MG63 (cell line): ENCODE measurements at places on chromosomes 16 and 17.

GRCh38 chr16:86505899-86506864 lies 4.1 kb upstream of the FOXF1 start:
- DNase-seq = peak; percentile 58

DNA sequence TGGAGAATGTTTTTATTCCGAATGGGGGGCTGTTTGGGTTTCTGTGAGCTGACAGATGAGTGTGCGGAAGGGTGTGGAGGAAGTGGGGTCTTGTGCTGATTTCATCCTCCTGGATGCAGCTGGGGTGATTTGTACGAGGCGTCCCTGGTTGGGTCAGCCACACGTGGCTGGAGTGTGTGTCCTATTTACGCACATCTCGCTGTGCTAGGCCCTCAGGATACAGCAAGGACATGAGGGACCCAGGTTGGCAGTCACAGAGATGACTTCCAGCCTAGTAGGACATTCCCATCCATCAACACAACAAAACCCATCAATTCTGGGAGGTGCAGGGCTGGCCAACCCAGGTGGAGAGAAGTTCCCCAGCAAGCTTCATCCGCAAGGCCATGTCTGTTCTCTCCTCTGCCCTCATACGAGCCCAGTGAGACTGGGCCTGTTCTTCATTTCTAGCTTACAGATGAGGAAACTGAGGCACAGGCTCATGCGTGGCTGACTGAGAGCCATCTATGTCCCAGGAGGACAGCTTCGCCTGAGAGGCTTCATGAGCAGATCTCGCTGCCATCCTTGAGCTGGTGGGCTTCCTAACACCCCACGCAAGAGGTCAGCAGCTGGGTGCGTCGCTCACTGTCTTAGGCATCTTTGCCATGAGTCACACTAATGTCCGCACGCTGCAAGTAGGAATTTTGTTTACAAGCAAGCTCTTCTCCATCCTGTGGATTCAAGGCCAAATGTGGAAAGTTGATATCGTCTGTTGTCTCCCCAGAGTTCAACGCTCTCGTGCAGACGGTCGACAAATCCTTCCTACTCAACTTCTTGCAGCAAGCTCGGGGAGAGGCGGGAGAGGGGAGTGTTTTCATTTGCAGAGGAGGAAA lies 24.4 kb downstream of the IRF8 start:
- DNase-seq = no peak

- peak; percentile 46 for DNase-seq
These were observed 16.4 kb upstream of the MARCHF10 start for GRCh38 chr17:62824290-62825131.

GRCh38 chr16:3443108-3444031 lies at the start of the genes NAA60 and ZNF597:
NAA60 (plus strand) TSS chr16:3443680; CDS start chr16:3476228, 32,548 bp downstream.
ZNF597 (minus strand) TSS chr16:3443504; CDS start chr16:3443153, 351 bp downstream.
- peak; percentile 80 for DNase-seq

DNA sequence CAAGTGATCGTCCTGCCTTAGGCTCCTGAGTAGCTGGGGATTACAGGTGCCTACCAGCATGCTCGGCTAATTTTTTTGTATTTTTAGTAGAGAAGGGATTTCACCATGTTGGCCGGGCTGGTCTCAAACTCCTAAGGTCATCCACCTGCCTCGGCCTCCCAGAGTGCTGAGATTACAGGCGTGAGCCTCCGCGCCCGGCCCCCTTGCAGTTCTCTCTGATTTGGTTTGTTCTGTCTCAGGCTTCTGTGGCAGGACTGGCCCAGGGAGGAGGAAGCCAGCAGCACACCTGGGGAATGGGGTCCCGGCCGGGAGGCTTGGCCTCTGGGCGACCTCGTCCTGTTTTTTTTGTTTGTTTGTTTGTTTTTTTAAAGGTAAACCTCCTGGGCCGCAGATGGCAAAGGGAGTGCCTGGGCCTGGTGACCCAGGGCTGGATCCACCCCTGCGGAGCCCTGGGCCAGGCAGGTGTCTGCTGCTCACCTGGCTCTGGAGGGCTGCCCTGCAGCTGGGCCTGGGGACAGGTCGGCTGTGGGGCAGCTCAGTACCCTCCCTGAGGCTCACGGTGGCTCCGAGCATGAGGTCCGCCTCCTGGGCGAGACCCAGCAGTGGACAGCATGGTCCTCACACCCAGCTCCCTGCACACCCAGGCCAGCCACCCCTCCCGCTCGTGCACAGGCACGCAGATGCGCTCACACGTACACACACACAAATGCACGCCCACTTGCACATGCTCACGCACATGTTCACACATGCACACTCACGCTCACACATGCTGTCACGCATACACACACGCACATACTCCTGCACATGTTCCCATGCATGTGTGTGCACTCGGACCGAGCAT lies 3.3 kb upstream of the NUDT16L1 start:
- DNase-seq = no peak

- DNase-seq = no peak
These were observed 16.2 kb upstream of the PVALEF start for GRCh38 chr17:81148986-81149533.

DNA sequence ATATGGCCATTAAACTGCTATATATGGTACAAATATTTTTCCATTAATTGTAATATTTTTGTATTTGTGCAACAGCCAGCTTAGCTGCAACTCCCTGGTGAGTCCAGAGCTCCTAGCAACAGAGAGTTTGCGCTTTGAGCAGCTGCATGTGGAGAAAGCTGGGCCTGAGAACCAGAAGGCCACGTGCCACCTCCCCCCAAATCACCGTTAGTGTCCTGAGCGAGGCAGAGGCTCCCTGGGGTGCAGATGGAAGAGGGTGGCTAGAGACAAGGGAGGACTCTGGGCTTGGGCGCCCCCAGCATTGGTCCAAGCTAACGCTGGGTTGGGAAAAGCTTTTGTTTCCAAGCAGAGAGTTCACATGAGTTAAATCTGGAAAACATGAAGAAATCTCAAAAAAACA lies 41.6 kb downstream of the HSBP1 start:
- no peak for DNase-seq

- no peak for DNase-seq
These were observed 32.4 kb downstream of the CACNG3 start for GRCh38 chr16:24288516-24288915.

DNA sequence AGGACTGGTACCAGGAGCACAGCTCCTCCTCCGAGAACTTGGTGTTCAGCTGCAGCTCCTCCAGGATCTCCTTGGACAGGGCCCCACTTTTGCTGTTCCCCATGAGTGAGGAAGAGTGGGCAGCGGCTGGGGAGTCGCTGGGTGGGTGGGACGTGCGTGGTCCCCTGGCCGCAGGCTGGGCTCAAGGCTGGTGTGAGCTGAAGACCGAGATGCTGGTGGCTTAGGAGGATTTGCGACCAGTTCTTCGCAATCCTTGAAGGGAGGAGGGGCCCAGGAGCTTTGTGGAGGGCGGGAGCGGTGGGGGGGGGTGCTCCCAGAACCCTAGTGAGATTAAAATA lies at the start of gene RCVRN:
Gene RCVRN, minus strand, starts transcription at position 194 of the 338 bp plus-strand sequence. Its CDS starts 91 bp downstream, at position 103.
- no peak for DNase-seq

- DNase-seq = no peak
These were observed 8.0 kb downstream of the SGF29 start for GRCh38 chr16:28561557-28562187.

- DNase-seq = no peak
These were observed 5.4 kb upstream of the GOSR2 start for GRCh38 chr17:46917516-46917915.

- DNase-seq = no peak
These were observed 5.4 kb downstream of the NTN1 start for GRCh38 chr17:9026741-9027140.

DNA sequence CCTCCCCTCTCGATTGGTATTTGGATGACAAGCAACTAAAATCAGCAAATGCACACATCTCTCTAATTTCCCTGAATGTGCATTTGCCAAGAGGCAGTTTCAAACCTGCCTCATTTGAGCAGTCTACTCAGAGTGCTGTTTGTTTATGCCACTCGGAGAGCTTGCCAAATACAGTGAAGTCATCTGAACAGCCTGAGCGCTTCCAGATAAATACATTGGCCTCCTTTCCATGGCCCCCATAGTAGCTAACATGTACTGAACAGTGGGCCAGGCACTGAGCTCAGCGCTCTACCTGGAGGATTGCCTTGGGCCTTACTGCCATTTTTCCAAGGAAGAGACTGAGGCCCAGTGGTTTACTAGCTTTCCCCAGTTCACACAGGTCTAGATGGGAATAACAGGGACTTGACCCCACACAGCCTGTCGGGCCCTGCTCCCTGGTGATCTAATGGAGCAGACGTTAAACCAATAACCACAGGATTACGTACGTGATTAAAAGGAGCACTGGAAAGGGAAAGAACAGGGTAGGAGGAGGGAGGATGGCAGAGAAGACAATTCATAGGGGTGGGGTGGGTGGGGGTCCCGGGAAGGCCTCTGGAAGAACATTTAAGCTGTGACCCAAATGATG lies 18.7 kb upstream of the ANKRD40CL start:
- peak; percentile 81 for DNase-seq

DNA sequence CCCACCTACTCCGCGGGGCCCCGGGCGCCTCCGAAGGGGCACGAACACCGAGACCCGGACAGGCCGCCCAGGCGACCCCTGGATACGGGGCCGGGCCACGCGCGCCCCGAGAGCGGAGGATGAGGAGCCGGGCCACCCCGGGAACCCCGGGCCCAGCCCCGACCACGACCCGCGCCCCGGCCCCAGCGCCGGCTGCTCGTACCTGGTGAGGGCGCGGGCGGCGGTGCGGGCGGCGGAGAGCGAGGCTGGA lies 192 bp downstream of the FASN start:
- DNase-seq = no peak

GRCh38 chr17:61168506-61168905 lies 231.1 kb upstream of the TBX2 start:
- no peak for DNase-seq

DNA sequence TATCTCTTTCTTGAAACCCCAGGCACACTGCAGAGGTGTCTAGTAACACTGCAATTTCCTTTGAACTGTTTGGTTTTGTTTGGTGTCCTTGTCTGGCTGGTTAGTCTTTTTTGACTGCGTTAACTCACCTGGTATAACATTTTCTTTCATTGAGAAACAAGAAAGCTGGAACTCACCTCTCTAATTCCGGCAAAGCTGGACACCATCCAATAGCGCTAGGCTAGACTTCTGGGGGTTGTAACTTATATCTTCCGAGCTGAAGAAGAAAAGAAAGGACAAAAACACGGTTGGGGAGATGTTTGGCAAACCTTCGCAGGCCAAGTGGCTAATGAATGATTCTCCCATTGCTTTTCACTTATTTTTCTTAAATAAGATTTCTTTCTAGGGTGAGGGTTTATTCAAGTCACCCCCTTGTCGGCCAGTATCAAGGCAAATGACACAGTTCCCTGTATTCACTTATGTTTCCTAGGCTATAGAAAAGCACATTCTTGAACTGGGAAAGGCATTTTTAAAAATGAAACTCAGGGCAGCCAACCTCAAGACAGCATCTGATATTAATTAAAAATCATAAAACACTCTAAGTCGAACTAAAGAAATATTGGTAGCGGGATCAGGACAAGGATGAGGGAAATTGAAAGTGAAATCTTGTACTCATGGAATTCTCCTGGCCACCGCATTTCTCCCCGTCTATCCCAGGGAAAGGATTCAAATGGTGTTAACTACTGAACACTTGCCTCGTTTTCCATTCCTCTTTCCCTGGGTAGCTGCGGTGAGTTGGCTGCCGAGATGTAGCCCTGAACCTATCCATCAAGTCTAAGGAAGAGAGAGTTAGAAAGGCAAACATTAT lies 95.9 kb upstream of the ZFHX3 start:
- DNase-seq = peak; percentile 1

- DNase-seq = no peak
These were observed 4.6 kb downstream of the TGFB1I1 start for GRCh38 chr16:31476303-31477219.

GRCh38 chr17:82229698-82230608 lies 1.1 kb downstream of the SLC16A3 start:
- no peak for DNase-seq

GRCh38 chr16:85141491-85142128 lies 29.3 kb upstream of the CIBAR2 start:
- DNase-seq = no peak

DNA sequence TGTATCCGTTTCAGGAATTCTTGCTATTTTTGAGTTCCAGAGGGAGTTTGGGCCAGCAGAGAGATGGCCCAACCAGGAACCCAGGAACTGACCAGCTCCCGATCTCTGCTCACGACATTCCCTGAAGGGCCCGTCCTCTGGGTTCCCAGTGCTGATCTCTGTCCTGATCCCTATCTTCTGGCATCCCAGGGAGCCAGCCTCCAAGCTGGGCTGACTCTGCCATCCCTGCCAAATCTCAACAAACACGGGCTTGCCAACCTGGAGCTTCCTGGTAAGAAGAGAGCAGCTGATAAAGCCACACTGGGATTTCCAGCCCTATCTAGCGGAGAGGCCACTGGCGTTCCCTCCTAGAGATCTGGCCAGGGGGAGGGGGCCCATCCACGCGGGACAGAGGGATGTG lies 16.2 kb downstream of the GPRC5B start:
- no peak for DNase-seq

- no peak for DNase-seq
These were observed 9.9 kb upstream of the MVD start for GRCh38 chr16:88672776-88673175.

- no peak for DNase-seq
These were observed at the start of gene ERN2 for GRCh38 chr16:23712976-23713375. ERN2 (minus strand) TSS chr16:23713222; CDS start chr16:23713187, 35 bp downstream.

DNA sequence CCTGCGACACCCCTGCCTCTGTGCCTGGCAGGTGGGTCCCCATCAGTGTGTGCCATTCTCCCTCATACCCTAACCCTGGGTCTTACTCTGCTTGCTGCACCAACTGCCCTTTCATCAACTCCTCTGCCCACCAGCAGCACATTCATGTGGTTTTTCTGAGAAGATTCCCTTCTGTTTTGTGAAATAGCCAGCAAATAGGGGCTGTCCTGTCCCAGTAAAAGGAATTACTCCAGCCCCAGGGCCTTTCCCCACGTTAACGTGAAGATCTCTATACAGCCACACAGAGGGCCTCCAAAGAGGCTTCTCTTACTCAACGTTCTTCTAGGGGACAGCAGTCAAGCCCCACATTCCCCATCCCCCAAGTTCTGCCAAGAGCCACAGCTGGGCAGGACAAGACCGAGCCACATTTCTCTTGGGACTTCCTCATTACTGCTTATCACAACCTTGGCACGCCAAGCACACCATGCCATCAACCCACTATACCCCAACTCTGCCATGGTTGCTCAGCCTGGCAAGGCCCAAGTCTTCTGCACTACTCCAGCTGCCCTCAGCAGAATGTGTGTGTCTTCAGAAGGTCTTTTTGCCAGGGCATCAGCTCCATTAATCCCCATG lies 18.7 kb upstream of the CCL2 start:
- no peak for DNase-seq

GRCh38 chr17:68707031-68707430 lies 105.9 kb upstream of the FAM20A start:
- DNase-seq = peak; percentile 19

DNA sequence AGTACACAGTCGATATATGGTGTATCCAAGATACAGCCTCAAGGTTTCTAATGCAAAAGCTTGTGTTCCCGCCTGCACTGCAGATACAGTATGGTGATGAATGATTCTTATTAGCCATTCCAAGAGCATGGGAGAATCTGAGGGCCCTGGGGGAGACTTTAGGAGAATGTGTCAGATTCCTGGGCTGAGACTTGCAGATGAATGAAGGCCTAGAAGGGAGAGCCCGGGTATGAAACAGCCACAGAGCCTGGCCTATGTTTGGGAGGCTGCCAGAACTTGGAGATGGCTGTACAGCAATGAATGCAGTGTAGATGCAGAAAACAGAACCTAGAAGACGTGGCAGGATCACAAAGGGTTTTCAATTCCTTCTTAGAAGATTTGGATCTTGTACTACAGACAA lies 510.7 kb downstream of the HAPSTR1 start:
- no peak for DNase-seq
